ENCODE measurements at places on chromosomes 1 and 21. TPM values are rescaled to one million over a fixed set of nuclear protein-coding genes. Genes with fewer than 3 reads are reported as not detected.

Gene HSPA6
- polyA plus RNA-seq: 0.26 TPM

Gene LINGO4
- polyA plus RNA-seq: not detected

Gene GBP1
- polyA plus RNA-seq: 22.7 TPM

Gene ANGPTL3
- polyA plus RNA-seq: not detected

GRCh38 chr1:152397474-152397873, 16.6 kb downstream of the CRNN start:
- no peak overlapping the region for H3K4me3 ChIP-seq
- peaks cover 17% of the 10 kb centered on the region for H3K4me1 ChIP-seq
- peaks cover 26% of the 10 kb centered on the region for H3K27me3 ChIP-seq
- DNase-seq: no peak

GRCh38 chr1:184212649-184213314, 161.3 kb downstream of the TSEN15 start:
- no peaks in the 10 kb centered on the region for H3K36me3 ChIP-seq
- DNase-seq: peak; percentile 19
- H3K4me3 ChIP-seq: no peak overlapping the region
- H3K27me3 ChIP-seq: no peaks in the 10 kb centered on the region
- H3K27ac ChIP-seq: no peak overlapping the region

- no peak for DNase-seq
- no peaks in the 10 kb centered on the region for H3K36me3 ChIP-seq
- no peak overlapping the region for H3K4me3 ChIP-seq
- H3K4me1 ChIP-seq: no peaks in the 10 kb centered on the region
- no peaks in the 10 kb centered on the region for H3K27me3 ChIP-seq
These were observed 93.6 kb downstream of the KIF14 start for GRCh38 chr1:200526709-200527612.

DNA sequence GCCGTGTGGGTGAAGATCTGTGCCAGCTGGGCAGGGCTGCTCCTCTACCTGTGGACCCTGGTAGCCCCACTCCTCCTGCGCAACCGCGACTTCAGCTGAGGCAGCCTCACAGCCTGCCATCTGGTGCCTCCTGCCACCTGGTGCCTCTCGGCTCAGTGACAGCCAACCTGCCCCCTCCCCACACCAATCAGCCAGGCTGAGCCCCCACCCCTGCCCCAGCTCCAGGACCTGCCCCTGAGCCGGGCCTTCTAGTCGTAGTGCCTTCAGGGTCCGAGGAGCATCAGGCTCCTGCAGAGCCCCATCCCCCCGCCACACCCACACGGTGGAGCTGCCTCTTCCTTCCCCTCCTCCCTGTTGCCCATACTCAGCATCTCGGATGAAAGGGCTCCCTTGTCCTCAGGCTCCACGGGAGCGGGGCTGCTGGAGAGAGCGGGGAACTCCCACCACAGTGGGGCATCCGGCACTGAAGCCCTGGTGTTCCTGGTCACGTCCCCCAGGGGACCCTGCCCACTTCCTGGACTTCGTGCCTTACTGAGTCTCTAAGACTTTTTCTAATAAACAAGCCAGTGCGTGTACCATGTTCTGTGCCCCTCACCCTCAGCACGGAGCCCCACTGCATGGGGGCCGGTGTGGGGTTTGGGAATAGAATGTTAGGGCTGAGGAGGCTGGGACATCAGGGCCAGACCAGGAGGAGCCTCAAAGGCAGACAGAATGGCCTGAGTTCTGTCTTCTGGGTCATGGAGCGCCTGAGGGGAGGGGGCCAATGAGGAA, 21.3 kb downstream of the SERINC2 start:
- H3K4me3 ChIP-seq: no peak overlapping the region
- H3K4me1 ChIP-seq: peaks cover 19% of the 10 kb centered on the region
- peaks cover 43% of the 10 kb centered on the region for H3K36me3 ChIP-seq
- peak overlapping the region; percentile 36 for H3K27ac ChIP-seq
- no peaks in the 10 kb centered on the region for H3K27me3 ChIP-seq

Data from keratinocyte (primary cell).